ENCODE measurements at places on chromosomes 4 and X. TPM values are rescaled to one million over a fixed set of nuclear protein-coding genes. Genes with fewer than 3 reads are reported as not detected.

Gene DGKK
- total RNA-seq = 0.35 TPM

Gene MSX1
- total RNA-seq = 22.8 TPM

GRCh38 chr4:56445699-56446098 lies 9.6 kb downstream of the PAICS start:
- no peaks in the 10 kb centered on the region for H3K4me1 ChIP-seq
- no peaks in the 10 kb centered on the region for H3K36me3 ChIP-seq
- no peak for DNase-seq

GRCh38 chr4:16329125-16329796 lies 103.0 kb upstream of the TAPT1 start:
- no peak overlapping the region for H3K4me3 ChIP-seq
- H3K27me3 ChIP-seq = no peaks in the 10 kb centered on the region
- no peak overlapping the region for H3K27ac ChIP-seq
- no peaks in the 10 kb centered on the region for H3K36me3 ChIP-seq
- DNase-seq = no peak

Gene DIPK2B
- 36.2 TPM for total RNA-seq

GRCh38 chrX:12076046-12076445 lies 62.2 kb upstream of the FRMPD4 start:
- H3K27me3 ChIP-seq = peaks cover 7% of the 10 kb centered on the region
- H3K36me3 ChIP-seq = no peaks in the 10 kb centered on the region
- no peak overlapping the region for H3K27ac ChIP-seq
- DNase-seq = no peak
- no peaks in the 10 kb centered on the region for H3K4me1 ChIP-seq
- no peak overlapping the region for H3K4me3 ChIP-seq

- DNase-seq = no peak
- no peak overlapping the region for H3K4me3 ChIP-seq
- no peak overlapping the region for H3K27ac ChIP-seq
- peaks cover 4% of the 10 kb centered on the region for H3K4me1 ChIP-seq
- H3K36me3 ChIP-seq = no peaks in the 10 kb centered on the region
These were observed 25.9 kb downstream of the PKD2 start for GRCh38 chr4:88033309-88033708.

Gene BMX
- 0.88 TPM for total RNA-seq

DNA sequence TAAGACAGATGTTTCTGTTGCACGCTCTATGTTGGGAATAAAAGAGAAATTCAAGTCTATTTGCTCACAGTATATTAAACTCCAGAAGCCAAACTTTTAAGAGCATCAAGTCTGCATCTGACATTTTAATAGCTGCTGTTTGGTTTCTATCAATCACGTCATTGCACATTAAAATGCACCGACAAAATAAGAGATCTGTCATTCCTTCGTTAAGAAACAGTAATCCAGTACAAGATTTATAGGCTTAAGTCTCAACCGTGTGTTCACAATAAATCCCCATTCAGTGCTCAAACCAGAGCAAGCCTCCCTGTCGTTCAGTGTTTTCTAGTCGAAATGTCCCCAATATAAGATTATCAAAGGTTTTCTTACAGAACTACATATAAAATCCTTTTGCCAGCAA lies 89.0 kb upstream of the BMPR1B start:
- no peak overlapping the region for H3K27ac ChIP-seq
- no peak overlapping the region for H3K4me3 ChIP-seq
- no peak for DNase-seq
- no peaks in the 10 kb centered on the region for H3K36me3 ChIP-seq

DNA sequence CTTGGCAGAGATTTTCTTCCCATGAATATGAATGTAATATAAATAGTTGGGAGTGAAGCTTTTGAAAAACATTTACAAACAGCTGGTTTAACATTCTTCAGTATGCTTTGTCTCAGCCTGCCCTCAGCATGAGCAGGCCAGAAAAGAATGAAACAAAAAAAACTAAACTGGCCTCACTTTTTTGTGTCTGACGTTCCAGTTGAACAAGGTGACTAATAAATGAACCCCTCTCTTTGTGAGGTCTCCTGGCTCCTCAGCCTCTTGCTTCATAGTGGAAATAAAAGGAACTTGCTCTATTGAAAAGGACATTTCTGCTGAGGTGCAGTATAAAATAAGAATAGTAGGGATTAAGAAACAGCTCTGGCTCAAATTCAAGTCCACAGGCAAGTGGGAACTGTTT lies 9.4 kb downstream of the CHST7 start:
- H3K4me1 ChIP-seq = no peaks in the 10 kb centered on the region
- no peak overlapping the region for H3K4me3 ChIP-seq
- H3K27ac ChIP-seq = peak overlapping the region; percentile 33
- no peaks in the 10 kb centered on the region for H3K36me3 ChIP-seq
- no peaks in the 10 kb centered on the region for H3K27me3 ChIP-seq
- no peak for DNase-seq

- H3K27ac ChIP-seq = no peak overlapping the region
- H3K4me1 ChIP-seq = peaks cover 5% of the 10 kb centered on the region
These were observed 142.7 kb downstream of the CPEB2 start for GRCh38 chr4:15144967-15145295.

DNA sequence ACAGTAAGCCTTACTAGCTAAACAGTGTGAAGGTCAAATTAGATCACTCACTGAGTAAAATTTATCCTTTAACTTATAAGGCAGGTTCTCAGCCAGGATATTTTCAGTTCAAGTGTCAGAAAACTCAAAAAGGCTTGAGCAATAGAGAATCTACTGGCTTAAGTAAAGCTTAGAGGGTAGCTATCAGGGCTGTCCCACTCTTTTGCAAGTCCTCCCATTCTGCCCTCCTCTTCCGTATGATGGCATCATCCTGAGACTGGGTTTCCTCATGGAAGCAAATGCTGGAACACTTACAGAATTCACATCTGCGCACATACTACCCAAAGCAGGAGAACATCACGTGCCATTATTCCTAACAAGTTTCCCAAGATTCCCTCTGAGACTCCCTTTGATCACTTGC lies 55.0 kb downstream of the FBXL5 start:
- no peaks in the 10 kb centered on the region for H3K36me3 ChIP-seq
- no peaks in the 10 kb centered on the region for H3K4me1 ChIP-seq
- no peak overlapping the region for H3K4me3 ChIP-seq
- DNase-seq = no peak
- no peak overlapping the region for H3K27ac ChIP-seq

DNA sequence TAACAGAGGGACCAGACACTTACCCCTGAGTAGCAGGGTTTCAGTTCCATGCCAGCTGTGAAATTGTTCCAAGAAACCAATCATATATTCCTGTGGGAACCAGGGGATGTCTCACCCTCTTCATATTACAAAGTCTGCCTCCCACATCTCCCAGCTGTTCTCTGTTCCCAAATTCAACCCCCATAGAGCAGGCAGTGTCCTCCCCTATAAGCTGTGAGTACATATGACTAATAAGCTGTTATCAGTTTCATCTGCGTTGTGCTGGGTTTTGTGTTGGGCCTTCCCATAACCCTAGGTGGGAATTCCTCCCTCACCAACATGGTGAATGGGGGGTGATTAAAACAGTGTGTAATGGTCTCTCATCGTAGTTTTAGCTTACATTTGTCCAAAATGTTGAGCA lies 41.0 kb downstream of the CEP44 start:
- no peaks in the 10 kb centered on the region for H3K27me3 ChIP-seq
- no peak for DNase-seq
- H3K4me1 ChIP-seq = no peaks in the 10 kb centered on the region

Gene PIR
- total RNA-seq = 9.8 TPM

DNA sequence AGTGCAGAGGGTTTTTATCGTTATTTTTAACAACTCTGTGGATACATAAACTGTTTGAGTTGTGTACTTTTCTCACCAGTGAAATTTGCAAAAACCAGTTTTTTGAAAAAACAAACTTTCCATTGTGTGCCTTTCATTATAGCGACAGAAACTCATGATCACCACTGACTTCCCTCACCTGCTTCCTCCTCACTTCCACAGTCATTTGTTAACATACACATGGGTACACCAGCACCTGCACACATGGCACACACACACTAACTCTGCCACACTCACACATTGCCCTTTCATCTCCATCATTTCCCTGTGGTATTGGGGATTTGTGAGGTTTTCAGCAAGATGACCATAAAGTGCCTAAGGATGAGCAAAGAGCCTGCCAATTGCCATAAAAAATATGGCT lies 20.6 kb downstream of the CLDN22 start:
- H3K27ac ChIP-seq = no peak overlapping the region
- H3K27me3 ChIP-seq = no peaks in the 10 kb centered on the region
- H3K4me3 ChIP-seq = no peak overlapping the region
- DNase-seq = no peak

Gene UPF3B
- 9.8 TPM for total RNA-seq

DNA sequence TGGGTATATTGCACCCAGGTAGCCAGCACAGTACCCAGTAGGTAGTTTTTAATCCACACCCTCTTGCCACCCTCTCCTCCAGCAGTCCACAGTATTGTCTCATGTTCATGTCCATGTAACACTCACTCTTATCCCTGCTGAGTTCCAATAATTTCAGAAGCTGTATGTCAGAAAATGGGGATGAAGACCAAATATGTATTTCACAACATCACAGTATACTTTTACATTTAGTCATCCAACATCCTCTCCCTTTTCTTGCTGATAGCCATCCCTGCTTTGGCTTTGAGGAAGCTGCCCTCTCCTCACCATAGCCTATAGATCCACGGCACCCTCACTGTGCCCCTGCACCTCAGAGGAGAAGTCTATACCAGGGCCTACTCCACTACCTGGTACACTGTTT lies 126.0 kb upstream of the LDB2 start:
- no peaks in the 10 kb centered on the region for H3K36me3 ChIP-seq
- H3K4me1 ChIP-seq = no peaks in the 10 kb centered on the region
- no peak overlapping the region for H3K4me3 ChIP-seq
- DNase-seq = no peak
- no peaks in the 10 kb centered on the region for H3K27me3 ChIP-seq

Gene CLDN34
- not detected for total RNA-seq

Gene DCK
- total RNA-seq = 3.6 TPM

DNA sequence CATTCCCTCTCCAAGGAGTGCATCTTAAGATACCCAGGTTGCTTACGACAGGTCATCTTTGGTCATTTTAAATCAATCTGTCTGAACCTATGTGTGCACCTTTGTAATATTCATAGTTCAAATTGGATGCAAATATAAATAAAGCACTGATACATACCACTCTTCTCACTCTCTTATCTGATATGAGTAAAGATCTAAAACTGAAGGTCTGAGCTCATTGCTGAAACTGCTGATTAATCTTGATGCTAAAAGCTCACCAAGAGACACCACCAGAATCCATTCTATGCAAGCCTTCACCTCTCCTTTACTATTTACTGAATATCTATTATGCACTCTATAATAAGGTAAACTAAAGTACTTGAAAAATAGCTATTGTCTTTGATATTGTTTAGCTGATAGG lies 16.6 kb downstream of the HSD17B13 start:
- no peaks in the 10 kb centered on the region for H3K27me3 ChIP-seq
- H3K4me3 ChIP-seq = no peak overlapping the region
- no peaks in the 10 kb centered on the region for H3K4me1 ChIP-seq
- no peak for DNase-seq
- H3K27ac ChIP-seq = no peak overlapping the region
- no peaks in the 10 kb centered on the region for H3K36me3 ChIP-seq

- no peak overlapping the region for H3K4me3 ChIP-seq
- no peaks in the 10 kb centered on the region for H3K4me1 ChIP-seq
- no peak for DNase-seq
- H3K27ac ChIP-seq = no peak overlapping the region
These were observed 73.8 kb downstream of the KIT start for GRCh38 chr4:54731552-54731951.

DNA sequence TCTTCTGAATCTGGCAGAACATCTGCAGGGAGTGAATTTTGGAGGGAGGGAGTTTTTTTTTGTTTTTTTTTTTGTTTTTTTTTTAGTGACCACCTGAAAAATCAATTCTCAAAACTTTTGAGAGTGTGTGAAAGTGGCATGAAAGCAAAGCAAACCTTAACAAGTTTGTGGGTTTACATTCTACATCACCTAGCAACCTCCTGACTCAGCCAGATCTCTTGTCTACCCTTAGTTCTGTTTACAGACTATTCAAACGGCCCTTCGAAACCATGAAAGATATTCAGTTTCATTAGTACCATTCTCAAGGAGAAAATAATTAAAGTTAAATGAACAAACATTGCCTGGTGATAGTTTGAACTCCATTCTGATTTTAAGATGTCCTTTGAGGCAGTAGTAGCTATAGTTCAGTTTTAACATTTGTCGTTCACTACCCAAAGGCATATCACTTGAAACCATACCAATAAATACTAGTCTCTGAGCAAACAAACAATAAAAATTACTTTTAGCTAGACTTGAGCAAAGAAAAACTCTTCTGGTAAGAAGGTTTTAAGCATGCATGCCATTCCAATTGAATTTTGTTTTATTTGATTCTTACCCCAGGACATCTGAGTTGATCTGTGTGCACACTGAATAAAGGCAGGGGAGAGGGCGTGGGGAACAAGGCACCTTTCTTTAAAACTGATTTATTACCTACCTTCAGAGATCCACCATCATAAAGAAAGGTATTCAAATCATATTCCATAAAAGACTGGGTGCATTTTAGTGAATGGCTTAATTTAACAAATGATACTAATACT lies 137.7 kb downstream of the ARX start:
- no peaks in the 10 kb centered on the region for H3K4me1 ChIP-seq
- no peak overlapping the region for H3K27ac ChIP-seq
- H3K4me3 ChIP-seq = no peak overlapping the region

DNA sequence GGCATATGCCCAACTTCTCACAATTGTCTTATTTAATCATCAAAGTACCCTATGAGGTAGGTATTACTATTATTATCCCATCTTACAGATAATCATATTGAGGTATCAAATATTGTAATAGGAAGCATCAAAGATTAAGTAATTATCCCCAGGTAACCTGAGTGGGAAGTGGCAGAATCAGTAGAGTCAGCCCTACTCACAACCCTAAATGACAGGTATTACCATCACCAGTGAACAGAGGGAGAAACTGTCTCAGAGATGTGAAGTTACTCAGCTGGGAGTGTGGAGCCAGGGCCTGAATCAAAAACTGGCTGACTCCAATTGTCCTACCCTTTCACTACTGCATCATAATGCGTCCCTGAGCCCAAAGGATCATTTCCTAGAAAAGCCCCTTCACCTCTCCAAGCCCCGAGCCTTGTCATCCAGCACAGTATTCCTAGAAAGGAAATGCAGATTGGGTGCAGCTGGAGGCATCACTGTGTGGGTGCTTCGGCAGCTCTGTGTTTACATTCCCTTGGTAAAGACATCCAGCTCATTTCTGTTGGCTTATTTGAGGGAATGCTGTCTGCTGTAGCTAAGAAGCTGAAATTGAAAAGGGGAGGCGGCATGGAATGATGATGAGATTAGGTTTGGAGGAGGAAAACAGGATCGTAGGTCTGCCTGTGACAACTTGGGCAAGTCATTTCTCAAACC lies 72.8 kb downstream of the DHX15 start:
- H3K4me1 ChIP-seq = no peaks in the 10 kb centered on the region
- no peaks in the 10 kb centered on the region for H3K36me3 ChIP-seq
- no peak overlapping the region for H3K4me3 ChIP-seq
- no peaks in the 10 kb centered on the region for H3K27me3 ChIP-seq
- DNase-seq = no peak
- no peak overlapping the region for H3K27ac ChIP-seq

Gene GLUD2
- 0.29 TPM for total RNA-seq

- no peak for DNase-seq
- H3K4me3 ChIP-seq = no peak overlapping the region
- no peak overlapping the region for H3K27ac ChIP-seq
These were observed 312.5 kb upstream of the ANXA10 start for GRCh38 chr4:167779864-167780263.
